ENCODE measurements at places on chromosomes 11 and 22.

DNA sequence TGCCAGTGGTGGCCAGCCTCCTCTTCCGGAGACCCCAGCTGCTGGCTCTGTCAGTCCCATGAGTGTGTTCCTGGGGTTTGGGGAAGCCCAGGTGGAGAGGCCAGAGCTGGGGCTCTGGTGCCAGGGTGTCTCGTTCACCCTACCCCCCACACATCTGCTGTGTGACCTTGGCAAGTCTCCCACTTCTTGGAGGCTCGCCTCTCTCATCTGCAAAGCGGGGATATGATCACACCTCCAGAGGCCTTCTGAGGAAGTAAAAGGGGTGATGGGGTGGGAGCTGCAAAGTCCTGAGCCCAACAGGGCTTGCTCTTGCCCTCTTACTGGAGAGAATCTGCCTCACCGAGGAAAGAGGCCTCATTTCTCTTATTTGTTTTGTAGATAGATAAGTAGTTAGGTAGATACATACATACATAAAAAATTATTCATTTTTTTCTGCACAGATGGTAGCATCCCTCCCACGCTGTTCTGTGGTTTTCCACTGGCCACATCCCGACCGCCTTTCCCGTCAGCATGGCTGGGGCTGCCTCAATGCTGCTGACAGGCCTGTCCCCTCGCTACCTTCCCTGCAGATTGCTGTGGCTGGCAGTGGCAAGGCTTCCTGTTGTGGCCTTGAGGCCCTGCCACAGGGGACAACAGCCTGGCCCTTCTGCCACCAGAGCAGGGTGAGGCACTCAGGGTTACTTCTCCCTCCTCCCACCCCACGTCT, 23.9 kb downstream of the MYO7A start:
- no peak for DNase-seq

- DNase-seq, result no peak
Observed at GRCh38 chr11:118238929-118239328, 13.2 kb downstream of the MPZL3 start.

GRCh38 chr11:16820324-16821092, 82.1 kb downstream of the C11orf58 start:
- DNase-seq, result peak; percentile 83

DNA sequence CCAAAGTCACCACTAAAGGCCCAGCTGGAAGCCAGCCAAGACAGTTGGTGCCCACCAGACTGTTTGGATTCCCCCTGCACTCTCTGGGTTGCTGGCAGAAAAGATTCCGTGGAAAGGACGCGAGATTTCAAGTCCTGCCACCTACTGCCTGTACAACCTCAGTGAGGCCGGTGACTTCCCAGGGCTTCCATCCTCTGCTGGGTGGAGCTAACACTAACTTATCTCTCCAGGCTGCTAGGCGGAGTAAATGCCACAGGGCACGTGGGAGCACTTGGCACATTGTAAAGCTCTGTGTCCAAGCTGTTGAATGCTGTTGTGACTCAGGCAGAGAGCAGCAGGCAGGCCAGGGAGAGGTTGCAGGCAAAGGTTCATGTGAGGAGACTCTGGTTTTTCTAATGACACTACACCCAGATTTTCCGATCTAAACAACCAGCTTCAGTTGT, 50.9 kb upstream of the CDON start:
- peak; percentile 78 for DNase-seq

DNA sequence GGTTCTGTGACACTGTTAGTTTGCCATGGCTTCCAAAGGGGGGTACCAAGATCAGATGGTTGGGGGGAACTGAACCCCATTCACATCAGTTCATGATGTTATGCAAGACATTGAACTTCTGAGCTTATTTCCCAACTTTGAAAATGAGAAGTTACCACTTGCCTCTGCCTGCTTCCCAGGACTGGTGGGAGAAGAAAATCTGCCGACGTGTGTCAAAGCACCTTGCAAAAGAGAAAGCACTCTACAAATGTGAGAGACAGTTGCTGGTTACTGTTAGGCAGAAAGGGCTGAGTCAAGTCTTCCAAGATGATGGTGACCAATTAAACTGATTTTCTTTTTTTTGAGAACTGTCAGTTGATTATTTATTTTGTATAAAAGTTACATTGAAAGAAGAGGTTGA, 45.6 kb downstream of the SMCO4 start:
- no peak for DNase-seq

Data from erythroblast (primary cell).